Sciatic nerve (tissue), 2 donors: ENCODE measurements at places on chromosomes 1 and 21.

DNA sequence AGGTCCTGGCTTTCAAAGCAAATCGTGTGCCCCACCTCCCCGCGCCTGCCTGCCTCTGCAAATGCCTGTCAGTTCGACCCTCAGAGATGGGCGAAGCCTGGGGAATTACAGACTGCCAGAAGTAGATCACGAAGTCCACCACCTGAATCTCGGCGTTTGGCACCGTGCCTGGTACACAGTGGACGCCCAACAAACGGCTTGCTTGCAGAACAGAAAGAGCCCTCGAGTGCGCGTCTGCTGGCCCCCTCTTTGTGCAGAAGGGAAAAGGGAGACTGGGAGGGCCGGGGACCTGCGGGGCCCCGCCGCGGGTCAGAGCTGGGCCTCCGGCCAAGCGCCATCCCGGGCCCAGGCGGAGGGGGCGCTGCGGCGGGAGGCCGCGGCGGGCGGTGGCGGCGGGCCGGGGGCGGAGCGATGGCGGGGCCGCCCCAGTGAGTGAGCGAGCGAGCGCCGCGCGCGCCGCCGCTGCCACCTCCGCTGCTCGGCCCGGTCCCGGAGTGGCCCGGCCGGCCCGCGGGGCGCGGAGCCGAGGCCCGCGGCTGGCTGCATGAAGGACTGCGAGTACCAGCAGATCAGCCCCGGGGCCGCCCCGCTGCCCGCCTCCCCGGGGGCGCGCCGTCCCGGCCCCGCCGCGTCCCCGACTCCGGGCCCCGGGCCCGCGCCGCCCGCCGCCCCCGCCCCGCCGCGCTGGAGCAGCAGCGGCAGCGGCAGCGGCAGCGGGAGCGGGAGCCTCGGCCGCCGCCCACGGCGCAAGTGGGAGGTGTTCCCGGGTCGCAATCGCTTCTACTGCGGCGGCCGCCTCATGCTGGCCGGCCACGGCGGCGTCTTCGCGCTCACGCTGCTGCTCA, at the start of gene ZDHHC18:
Gene ZDHHC18, plus strand, starts transcription at position 428 of the 845 bp plus-strand sequence. Its CDS starts 117 bp downstream, at position 545.
- peak; percentile 81 for DNase-seq

- DNase-seq = no peak
Measured at GRCh38 chr1:242002510-242002909, 3.6 kb upstream of the MAP1LC3C start.

DNA sequence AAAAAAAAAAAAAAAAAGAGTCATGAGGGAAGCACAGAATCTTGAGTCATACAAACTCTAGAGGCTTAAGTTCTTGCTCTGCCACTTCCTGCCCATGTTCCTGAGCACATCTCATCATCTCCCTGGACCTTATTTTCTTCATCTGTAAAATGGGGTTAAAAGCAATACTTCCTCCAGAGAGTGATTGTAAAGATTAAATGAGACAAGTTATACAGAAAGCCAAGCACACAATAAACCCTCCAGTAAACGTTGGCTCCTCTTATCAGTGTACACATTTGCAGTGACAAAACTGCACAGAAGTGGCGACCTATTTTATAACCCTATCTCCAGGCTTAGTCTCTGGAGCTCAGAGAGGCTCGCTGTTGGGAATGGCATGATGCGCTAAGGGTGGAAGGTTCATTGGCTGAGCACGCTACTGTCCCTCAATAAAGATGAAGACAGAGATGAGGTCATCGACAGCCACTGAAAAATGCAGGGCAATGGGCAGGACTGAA, 82.1 kb downstream of the RRAGC start:
- no peak for DNase-seq

GRCh38 chr1:162169031-162169790, 99.7 kb downstream of the NOS1AP start:
- no peak for DNase-seq
